ENCODE measurements at places on chromosomes 5 and 9. TPM values are rescaled to one million over a fixed set of nuclear protein-coding genes. Genes with fewer than 3 reads are reported as not detected.

STING1 gene
- 31.7 TPM for total RNA-seq

SERF1A gene
- 13.6 TPM for total RNA-seq

LHFPL2 gene
- 81.8 TPM for total RNA-seq

ZNF658 gene
- total RNA-seq = 17.4 TPM

BTNL8 gene
- 0.50 TPM for total RNA-seq

PPIC gene
- total RNA-seq = 72.5 TPM

GABRA6 gene
- not detected for total RNA-seq
